ENCODE measurements at places on chromosomes 3 and 15.

- no peak for DNase-seq
Measured at GRCh38 chr15:80031841-80032240, 27.6 kb upstream of the ZFAND6 start.

DNA sequence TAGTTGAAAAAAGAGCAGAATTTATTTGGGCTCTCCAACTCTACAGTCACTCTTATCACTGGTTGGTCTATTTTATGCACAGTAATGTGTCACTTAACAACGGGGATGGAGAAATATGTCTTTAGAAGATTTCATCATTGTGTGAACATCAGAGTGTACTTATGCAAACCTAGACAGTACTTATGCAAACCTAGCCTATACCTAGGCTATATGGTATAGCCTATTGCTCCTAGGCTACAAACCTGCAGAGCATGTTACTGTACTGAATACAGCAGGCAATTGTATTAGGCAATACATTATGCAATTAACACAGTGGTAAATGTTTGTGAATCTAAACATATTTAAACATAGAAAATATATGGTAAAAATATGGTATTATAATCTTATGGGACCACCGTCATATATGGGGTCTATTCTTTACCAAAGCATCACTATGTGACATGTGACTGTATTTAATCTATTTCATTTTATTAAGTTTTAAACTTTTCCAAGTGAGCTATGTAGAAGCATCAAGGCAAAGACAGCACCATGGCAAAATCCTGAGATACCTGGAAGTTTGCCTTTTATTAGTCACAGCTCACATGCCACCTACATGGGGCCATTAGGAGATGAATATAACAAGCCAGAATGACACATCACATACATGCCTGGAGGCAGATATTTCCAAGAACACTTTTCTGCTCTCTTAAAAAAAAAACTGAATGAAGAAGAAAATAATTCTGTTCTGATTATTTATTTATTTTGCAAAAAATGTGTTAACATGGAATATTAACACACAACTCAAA, 537.4 kb downstream of the TUSC7 start:
- DNase-seq = no peak

GRCh38 chr15:69916169-69916785, 181.4 kb downstream of the TLE3 start:
- no peak for DNase-seq

- DNase-seq = no peak
Measured at GRCh38 chr3:175269394-175269793, 410.3 kb downstream of the NAALADL2 start.

DNA sequence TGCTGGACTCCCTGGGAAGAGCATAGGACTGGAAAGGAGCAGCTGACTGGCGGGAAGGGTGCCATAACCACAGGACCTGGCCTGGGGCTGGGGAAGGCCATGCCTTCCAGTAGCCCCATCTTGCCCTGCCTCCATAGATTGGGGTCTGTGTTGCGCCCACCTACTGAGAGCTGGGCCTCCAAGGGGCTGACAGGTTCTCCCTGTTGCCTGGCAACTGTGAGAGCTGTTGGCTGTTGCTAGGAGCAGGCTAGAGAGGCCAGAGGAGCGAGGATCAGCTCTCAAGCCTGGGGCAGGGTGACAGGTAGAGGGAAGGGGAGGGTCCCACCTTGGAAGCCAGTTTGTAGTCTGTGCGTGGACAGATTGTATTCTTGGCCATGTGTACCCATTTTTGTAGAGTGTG, 2.8 kb upstream of the GNAI2 start:
- DNase-seq = no peak
